ENCODE measurements at places on chromosomes 6 and 20.

DNA sequence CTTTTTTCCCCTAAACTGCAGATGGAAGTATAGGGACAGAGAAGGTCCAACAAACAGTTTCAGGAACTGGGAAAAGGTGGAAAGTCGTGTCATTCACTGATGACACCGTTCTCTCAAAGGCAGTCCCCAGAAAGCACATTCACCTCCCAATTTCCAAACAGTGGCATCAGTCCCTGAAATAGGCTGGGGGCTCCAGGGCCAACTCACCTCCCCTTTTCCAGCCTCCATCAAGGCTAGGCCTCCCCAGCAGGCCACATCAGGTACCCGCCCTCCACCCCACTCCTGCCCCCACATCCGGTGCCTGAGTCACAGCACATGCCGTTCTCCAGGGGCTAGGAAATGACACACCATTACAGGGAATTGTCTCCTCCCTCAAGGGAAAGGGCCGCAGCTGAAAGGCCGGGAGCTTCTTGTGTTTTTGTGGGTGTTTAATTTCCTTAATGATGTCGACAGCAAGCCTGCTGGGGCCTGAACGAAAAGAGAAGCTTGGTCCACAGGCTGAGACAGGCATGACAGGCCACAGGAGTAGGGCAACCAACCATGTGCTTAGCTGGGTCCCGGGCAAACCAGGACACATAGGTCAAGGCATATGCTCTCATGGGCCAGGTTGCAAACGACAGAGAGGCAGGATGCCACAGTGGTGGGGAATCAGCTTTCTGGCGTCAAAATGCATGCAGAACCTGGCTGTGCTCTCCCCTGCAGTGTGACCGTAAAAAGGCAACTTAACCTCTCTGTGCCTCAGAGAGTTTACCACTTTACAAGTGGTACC is 39.2 kb downstream of the ZMYND8 start:
- DNase-seq, result peak; percentile 82

DNA sequence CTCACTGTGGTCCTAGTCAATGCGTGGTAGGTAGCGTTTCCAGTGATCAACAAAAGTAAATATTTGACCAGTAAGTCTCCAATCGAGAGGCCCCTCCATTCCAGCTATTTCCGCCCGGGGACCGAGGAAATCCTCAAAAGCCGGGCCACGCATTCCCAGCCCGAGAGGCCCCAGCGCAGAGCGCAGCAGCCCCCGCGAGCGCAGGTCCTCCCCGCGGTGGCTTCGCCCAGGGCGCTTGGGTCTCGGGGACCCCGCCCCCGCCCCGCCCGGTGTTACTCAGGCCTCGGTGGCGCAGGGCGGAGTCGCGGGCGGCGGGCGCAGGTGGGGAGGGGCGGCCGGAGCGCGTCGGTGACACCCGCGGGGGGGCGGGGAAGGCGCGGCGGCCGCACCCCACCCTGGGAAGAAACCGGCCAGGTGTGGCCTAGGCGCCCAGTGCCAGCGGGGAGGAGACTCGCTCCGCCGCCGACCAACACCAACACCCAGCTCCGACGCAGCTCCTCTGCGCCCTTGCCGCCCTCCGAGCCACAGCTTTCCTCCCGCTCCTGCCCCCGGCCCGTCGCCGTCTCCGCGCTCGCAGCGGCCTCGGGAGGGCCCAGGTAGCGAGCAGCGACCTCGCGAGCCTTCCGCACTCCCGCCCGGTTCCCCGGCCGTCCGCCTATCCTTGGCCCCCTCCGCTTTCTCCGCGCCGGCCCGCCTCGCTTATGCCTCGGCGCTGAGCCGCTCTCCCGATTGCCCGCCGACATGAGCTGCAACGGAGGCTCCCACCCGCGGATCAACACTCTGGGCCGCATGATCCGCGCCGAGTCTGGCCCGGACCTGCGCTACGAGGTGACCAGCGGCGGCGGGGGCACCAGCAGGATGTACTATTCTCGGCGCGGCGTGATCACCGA is at the start of gene DSP:
Gene DSP (plus strand): TSS at position 497 of the 890 bp plus-strand sequence. CDS start 245 bp downstream, at position 742.
- DNase-seq, result no peak

DNA sequence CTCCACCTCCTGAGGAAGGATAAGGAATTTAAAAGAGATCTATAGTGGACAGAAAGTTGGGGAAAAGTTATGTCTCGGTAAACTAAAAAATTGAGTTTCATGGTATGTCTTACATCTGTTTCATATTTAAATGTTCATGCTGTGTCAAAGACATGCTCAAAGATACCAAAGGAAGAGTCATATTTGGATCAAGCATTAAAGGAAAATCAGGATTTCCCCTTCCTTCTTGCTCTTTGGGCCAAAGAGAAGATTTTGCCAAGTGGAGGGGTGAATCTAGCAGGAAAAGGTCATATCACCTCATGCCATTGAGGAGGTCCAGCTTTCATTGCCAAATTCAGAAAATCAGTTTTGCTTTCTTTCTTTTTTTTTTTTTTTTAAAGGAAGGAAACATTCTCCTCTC is 192.4 kb downstream of the OGFRL1 start:
- DNase-seq, result no peak

DNA sequence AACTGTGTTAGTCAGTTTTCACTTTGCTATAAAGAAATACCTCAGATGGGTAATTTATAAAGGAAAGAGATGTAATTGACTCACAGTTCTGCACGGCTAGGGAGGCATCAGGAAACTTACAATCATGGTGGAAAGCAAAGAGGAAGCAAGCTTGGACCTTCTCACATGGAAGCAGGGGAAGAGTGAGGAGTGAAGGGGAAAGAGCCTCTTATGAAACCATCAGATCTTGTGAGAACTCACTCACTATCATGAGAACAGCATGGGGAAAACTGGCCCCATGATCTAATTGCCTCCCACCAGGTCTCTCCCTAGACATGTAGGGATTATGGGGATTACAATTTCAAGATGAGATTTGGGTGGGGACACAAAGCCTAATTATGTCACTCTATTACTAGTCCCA is 41.3 kb upstream of the PLAGL1 start:
- no peak for DNase-seq

- DNase-seq, result no peak
Observed at GRCh38 chr6:5463690-5464089, 202.4 kb downstream of the FARS2 start.

- DNase-seq, result no peak
Observed at GRCh38 chr20:50055524-50056083, 57.3 kb downstream of the UBE2V1 start.
